D721Med (cell line): ENCODE measurements at places on chromosomes 3 and 15.

GRCh38 chr3:130792246-130792645, 45.6 kb upstream of the PIK3R4 start:
- no peak for DNase-seq

DNA sequence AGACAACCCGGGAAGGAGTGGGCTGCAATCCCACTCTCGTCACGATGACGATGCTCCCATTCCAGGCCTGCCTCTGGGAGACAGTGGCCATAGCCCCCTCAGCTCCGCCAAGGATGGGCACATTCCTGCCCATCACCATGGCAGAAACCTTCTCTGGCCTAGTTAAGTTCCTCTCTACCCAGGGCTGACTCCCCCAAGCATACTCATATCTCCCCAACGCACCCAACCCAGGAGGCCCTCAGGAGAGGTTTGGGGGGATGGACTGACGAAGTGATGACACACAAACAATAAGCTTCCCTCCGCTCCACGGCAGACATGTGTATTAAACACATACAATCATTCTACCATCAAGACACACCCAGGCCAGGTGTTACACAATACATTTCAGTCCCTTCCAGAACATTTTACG, 60.1 kb downstream of the VGLL4 start:
- DNase-seq = no peak

- DNase-seq = no peak
Measured at GRCh38 chr3:115092220-115092791, 54.8 kb downstream of the ZBTB20 start.

GRCh38 chr3:188594139-188594538, 440.2 kb downstream of the LPP start:
- no peak for DNase-seq

GRCh38 chr3:149592758-149593240, 65.0 kb downstream of the WWTR1 start:
- no peak for DNase-seq

DNA sequence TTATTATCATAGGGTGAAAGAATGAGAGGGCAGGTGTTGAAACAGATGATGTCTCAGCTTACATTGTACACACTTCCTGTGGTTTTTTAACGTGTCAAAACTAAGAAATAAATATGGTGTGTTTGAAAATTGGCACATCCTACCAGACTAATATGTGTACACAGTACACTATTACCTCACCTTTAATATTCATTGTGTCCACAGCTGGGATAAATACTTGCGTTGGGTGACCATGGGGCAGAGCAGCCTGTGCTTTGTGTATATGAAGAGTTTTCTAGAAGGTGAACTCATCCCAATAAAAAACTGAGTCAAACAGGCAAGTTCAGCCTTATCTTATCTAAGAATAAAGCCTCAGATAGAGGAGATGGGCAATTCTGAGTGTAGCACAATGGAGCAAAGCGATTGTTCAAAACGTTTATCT, 17.3 kb downstream of the SUCNR1 start:
- DNase-seq = no peak

- DNase-seq = no peak
Measured at GRCh38 chr3:197424266-197424665, 125.9 kb upstream of the DLG1 start.

DNA sequence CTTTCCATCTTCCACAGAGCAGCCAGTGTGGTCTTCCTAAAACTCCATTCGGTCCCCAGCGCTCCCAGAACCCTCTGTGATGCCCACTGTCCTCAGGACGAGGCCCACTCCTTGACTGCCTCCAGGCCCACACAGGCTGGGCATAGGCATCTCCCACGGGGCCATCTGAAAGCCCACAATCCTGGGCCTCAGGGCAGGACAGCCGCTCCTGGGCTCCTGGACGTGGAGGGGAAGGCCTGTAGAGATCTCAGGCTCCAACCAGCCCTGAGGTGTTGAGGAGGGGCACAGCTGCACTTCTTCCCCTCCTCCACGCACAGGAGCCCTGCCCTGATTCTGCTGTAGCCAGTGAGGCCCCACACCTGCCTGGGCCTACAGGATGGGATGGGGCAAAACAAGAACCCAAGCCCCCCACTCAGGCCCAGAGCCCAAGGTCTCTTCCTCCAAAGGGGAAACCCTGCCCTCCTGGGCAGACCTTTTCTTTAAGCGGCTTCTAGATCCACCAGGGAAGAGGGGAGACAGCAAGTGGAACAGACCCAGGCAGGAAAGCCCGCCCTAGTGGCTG, 25.9 kb downstream of the SHISA5 start:
- DNase-seq = no peak

DNA sequence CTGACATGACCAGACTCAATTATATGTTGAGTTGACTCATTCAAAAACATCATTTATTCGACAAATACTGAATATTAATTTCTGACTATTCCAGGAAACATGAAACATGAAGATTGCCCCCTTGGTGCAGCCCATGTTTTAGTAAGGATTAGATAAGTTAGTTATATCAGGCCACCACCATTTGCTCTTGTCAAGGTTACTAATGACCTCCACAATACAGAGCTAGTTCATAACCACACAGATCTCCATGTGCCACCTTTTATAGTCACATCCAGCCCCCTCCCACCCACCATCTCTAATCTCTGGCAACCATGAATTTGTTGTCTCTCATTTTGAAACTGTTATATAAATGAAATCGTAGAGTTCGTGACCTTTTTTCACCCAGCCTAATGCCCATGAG, 15.7 kb downstream of the KLHL18 start:
- no peak for DNase-seq

DNA sequence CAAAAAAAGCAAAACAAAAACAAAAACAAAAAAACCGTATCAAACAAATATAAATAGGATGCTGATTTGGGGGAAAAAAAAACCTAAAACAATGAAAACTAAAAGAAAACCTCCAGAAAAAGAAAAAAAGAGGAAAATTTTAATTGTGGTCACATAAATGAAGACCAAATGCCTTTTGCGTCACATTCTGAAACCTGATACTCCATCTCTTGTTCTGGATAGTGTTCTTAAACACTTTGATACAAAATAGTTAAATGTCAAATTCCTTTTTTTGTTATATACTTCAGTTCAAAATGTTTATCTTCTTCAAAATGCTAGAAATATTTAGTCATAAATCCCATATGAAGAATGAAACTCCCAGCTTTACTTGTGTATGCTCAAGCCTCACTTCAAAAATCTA, 31.0 kb downstream of the COPS2 start:
- no peak for DNase-seq

- DNase-seq = no peak
Measured at GRCh38 chr3:179430277-179430870, 20.9 kb downstream of the GNB4 start.

DNA sequence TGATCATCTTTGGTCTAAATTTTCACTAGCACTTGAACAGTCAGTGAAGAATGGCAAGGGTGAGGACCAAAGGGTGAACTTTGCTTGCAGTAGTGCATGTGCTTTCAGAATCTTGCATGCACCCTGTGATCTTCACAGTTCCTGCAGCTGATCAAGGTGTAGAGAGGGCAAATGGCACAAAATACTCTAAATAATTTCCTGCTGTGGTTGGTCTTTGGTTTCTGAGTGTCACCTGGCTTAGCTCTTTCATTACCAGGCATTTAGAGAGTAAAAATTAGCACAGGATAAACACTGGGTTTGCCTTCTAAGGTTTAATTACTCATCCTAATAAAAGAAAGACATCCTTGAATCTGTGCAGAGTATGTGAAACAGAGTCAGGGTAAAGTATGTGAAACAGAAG, 11.4 kb downstream of the TIPARP start:
- DNase-seq = no peak

DNA sequence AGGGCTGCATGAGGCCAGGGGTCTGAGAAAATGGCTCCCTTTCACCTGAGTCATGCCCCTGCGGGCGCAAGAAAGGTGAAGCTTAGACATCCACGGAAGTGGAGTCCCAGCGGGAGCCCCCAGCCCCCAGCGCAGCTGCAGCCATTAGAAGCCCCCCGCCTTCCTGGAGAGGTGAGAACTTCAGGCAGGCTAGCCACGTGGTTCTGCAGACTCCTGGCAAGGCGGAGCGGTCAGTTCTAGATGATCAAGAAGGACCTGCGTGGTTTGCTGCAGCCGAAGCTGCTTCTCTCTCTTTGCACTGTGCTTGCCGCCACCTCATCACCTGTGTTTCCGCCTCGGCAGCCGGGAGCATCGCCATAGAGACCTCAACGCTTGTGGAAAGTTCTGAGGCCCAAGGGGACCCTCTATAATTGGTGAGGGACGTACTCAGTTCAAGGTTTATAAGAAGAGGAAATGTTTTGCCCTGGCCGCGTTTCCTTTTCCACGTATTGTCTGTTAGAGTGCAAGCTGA, 15.8 kb upstream of the KCNMB3 start:
- DNase-seq = no peak

DNA sequence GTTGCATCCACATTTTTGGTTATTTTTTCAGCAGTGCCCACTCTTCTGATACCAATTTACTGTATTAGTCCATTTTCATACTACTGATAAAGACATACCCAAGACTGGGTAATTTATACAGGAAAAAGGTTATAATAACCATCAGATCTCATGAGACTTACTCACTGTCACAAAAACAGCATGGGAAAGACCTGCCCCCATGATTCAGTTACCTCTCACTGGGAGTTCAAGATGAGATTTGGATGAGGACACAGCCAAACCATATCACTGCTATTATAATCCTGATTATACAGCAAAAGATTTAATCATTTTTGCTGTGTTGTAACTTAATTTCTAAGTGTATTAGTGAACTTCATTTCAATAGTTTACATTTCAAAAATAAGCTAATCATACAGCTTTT, 6.6 kb downstream of the ZBED2 start:
- no peak for DNase-seq

DNA sequence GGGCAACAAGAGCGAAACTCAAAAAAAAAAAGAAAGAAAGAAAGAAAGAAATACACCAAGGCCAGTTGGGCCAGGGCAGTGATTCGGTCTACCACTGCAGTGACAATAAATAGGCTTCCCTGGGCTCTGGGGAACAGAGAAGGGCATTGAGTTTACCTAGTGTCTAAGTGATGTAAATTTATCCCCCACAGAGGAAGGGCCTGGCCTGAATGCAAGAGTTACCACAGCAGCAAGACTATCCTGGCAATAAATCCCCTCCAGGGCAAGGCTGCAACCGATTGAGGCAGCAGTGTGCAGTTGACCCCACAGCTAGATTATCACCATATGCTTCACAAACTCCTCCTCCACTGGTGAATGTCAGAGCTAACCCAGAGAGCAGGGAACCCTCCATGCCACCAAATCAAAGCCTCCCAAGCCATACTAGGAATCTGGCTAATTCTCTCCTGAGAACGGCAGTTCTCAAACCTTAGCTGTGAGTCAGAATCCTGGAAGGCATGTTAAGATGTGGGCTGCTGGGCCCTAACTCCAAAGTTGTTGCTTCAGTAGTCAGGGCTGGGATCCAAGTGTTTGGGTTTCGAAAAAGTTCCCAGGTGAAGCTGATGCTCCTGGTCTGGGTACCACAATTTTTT, 64.3 kb upstream of the GATM start:
- no peak for DNase-seq

- no peak for DNase-seq
Measured at GRCh38 chr15:39427705-39428104, 153.2 kb upstream of the THBS1 start.
